Activated CD4-positive, alpha-beta T cell treated with anti-CD3 and anti-CD28 coated beads for 48 hours (primary cell): ENCODE measurements at places on chromosomes 6 and 20.

DNA sequence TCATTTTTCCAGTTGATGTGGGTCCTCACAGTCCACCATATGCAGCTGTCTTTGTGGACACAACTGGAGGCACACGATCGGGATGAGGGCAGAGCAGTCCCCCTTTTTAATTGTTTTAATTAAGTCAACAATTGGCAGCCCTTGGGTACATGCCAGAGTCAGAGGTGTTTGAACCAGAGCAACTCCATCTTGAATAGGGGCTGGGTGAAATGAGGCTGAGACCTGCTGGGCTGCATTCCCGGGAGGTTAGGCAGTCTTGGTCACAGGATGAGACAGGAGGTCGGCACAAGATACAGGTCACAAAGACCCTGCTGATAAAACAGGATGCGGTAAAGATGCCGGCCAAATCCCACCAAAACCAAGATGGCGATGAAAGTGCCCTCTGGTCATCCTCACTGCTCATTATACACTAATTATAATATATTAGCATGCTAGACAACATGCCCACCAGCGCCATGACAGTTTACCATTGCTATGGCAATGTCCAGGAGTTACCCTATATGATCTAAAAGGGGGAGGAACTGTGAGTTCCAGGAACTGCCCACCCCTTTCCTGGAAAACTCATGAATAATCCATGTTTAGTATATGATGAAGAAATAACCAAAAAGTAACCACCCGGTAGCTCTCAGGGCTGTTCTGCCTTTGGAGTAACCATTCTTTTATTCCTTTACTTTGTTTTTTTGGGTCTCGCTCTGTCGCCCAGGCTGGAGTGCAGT, 31.8 kb upstream of the BLCAP start:
- no peak for DNase-seq

- DNase-seq = no peak
Observed at GRCh38 chr6:14501240-14501639, 383.7 kb downstream of the CD83 start.

DNA sequence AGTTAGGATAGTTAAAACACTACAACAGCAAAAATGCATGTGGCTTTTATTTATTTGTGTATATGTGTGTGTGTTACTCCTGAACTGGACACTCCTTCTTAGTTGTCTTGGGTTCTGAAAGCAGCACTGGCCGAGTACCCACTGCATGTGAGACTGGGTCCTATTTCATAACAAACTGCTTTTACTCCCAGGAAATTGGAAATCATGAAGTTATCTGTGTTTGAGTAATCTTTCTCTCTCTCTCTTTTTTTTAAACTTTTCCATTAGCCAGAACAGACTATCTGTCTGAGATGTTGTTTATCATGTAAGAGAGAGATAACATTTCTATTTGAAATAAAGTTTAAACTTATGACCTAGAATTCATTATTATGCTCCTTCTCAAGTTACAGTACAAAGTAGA, 110.4 kb downstream of the LIN28B start:
- DNase-seq = no peak

- DNase-seq = no peak
Observed at GRCh38 chr20:33337531-33338165, 54.6 kb downstream of the BPIFB1 start.

- no peak for DNase-seq
Observed at GRCh38 chr6:136410201-136411024, 120.8 kb upstream of the BCLAF1 start.

DNA sequence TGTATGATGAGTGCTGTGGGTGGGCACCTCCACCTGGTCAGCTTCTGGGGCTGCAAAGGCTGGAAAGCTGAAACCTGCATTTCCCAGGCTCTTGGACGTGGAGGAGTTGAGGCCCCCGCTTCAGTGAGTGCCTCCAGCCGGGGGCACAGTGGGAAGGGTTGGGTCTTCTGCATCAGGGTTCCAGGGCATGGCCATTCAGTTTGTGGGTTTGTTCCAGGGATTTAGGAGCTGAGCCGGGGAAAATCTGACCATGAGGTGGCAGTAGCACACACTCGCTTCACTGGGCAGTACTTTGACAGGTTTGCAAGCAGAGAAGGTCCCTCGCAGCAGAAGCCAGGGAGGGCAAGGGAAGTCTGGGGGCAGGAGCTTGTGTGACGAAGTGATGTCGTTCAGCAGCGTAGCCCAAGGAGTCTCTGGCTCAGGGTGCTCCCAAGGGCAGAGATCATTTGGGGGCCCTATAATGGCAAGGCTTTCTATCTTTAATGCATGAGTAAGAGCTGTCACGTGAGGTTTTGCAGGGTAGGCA, 69.5 kb upstream of the SULF2 start:
- DNase-seq = no peak

GRCh38 chr6:89372506-89372901, 20.0 kb upstream of the UBE2J1 start:
- DNase-seq = no peak

DNA sequence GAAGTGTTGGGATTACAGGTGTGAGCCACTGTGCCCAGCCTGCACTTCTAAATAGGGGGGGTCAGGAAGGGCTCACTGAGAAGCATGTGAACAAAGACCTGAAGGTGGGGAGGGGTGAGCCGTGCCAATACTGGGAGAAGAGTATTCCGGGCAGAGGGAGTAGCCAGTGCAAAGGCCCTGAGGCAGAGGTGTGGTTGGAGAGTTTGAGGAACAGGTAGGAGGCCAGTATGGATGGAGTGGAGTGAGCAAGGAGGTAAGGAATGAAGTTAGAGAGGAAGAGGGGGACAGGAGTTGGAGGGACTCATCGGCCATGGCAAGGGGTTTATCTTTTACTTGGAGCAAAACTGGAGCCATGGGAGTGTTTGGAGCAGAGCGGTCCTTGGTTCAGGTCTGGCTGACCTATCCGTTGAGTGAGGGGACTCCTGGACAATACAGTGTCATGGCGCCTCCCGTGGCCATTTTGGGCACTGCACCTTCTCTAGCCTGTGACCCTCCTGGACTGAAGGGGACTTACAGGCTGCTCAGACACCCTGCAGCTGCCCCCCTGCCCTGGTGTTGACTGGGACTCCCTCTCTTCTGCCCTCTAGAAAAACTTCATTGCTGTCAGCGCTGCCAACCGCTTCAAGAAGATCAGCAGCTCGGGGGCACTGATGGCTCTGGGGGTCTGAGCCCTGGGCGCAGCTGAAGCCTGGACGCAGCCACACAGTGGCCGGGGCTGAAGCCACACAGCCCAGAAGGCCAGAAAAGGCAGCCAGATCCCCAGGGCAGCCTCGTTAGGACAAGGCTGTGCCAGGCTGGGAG, 12.1 kb downstream of the FOXS1 start:
- peak; percentile 78 for DNase-seq

- DNase-seq = peak; percentile 93
Observed at GRCh38 chr6:110179406-110180227, at the start of gene WASF1. TSS of gene WASF1 (minus strand) at chr6:110179670. CDS start at chr6:110127601, 52,069 bp downstream.

- no peak for DNase-seq
Observed at GRCh38 chr6:34301408-34301807, 52.6 kb upstream of the SMIM29 start.

- DNase-seq = no peak
Observed at GRCh38 chr6:149393002-149393679, 6.9 kb upstream of the SUMO4 start.

DNA sequence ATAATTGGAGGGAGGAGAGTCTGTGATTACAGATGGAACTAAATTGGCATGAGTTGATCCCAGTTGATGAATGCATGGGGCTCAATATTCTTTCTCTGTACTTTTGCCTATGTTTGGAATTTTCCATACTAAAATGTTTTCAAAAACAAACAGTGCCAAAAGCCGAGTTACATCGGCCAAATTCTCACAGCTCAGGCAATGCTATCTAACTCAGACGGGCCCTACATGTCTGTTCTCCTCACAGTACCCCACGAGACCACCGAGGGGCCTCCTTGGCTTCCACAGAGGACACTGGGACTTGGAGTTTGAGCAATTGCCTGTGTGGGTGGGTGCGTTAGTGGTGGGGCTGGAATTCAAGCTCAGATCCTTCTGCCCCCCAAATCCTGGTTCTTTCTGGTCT, 413.2 kb downstream of the CDH26 start:
- DNase-seq = no peak

GRCh38 chr6:96812077-96812703, 25.1 kb downstream of the GPR63 start:
- no peak for DNase-seq

DNA sequence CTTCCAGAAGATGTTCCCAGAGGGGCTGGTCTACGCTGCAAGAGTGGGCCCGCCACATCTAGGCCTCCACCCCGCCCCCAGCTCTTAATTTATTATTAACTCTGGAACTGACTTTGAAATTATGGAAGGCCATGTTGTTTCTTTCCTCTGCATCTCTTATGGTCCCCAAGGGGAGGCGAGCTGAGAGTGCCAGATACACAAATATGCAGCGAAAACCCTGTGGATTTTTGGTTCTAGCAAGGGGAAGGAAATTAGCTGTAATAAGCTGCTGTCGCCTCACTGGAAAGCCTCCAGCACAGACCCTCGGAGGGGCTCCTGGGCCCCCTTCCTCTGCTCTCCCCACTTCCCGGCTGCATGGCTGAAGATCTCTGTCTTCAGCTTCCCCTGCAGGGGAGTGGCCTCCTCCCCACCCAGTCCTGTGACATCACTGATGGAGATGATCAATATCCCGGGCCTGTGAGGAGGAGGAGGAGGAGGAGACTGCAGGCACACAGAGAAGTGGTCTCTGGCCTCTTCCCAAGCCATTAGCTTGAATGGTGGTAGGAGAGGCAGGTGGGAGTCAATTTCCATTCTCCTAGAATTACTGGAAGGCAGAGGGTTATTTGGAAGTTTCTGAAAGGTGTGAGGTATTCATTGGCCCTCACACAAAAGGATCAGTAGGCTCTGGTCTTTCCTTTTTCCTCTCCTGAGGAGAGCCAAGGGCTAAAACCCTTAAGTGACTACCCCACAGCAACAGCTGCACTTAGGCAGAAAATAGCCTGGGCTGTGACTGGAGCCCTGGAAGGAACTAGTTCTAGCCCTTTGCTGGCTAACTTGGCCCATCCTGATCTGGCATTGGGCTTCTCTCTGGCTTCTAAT, 39.7 kb upstream of the CCDC167 start:
- DNase-seq = no peak

GRCh38 chr20:1264727-1265126, 1.4 kb upstream of the SNPH start:
- no peak for DNase-seq

DNA sequence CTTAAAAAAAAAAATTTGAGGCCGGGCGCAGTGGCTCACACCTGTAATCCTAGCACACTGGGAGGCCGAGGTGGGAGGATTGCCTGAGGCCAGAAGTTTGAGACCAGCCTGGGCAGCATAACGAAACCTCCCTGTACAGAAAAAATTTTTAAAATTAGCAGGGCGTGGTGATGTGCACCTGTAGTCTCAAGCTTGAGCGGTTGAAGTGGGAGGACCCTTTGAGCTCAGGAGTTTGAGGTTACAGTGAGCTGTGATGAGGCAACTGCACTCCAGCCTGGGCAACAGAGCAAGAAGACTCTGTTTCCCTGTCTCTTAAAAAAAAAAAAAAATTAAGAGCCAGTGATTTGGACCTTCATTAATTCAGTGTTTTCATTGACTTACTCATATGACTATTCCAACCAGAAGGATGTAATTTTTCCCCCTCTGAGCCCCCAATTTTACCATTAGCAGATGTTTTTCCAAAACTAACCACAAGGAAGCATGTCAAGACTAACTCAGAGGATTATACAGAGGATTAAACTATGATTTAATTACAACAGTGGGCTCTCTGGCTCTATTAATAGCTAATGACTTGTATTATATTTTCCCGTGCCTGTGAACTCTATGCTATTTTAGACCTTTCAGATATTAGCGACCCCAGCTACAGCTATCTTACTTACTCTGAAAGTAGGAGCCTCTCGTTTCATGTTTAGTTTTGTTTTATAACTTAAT, 75.1 kb downstream of the ARID1B start:
- DNase-seq = no peak

GRCh38 chr20:36154700-36155628, at the start of gene EPB41L1:
TSS of gene EPB41L1 (plus strand) at chr20:36154740. CDS start at chr20:36173778, 19,038 bp downstream.
- no peak for DNase-seq

- DNase-seq = no peak
Observed at GRCh38 chr6:24492475-24492874, 2.3 kb upstream of the ALDH5A1 start.

GRCh38 chr6:159002432-159003155, 2.6 kb upstream of the RSPH3 start:
- DNase-seq = no peak

- peak; percentile 12 for DNase-seq
Observed at GRCh38 chr20:38751360-38751976, 3.2 kb downstream of the ACTR5 start.

DNA sequence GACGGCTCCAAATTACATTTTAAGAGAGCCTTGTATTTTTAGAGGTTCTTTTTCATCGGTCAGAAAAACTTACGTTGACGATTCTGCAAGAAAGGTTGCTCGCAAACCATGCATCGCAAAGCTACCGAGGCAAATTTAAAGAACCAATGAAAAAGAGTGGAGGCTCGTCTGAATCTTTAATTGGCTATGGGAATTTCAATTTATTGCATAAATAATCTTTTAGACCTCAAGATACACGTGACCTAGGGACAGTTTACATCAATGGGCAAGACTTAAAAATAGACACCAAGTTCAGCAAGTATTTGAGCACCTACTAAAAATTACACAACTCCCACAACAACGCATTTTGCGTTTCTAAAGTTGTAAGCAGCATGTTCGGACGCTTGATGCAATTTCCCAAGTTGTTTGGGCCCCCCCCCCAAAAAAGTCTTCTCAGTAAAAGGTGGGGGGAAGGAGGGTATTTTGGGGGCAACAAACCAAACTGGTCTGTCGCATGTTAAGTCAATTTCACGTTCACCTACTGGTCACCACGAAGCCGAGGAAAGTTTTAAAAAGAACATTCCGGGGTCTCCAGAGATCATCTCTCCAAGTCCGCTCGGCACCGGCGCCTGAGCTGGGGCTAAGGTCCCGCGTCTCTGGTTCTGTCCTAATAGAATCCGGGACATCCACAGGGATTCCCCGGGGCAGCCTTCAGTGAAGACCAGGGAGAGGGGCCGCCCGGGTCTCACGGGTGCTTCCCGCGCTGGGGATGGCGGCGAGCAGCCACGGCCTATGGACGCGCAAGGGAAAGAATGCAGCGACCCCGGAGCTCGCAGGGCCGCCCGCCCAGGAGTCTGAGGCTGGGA, 851 bp downstream of the SNX5 start:
- peak; percentile 49 for DNase-seq

- no peak for DNase-seq
Observed at GRCh38 chr6:19663479-19663878, 173.7 kb upstream of the ID4 start.

DNA sequence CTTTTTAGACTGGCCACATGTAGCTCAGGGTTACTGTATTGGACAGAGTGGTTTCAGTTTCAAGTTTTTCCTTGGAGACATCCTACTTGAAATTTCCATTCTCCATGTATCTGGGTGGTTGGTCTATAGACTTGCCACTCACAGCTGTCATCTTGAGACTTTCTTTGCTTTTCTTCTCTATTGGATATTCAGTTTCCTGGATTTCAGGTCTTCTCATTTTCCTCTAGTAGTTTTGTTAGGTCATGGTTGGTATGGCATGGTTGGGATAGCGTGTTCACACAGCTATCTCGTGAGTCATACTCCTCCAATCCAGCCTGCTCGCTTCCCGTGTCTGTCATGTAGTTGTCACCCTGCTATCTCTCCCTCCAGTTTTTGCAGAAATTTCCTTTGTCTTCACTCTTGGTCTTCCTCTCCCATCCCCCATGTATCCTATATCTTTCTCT, 48.3 kb downstream of the PTPN1 start:
- no peak for DNase-seq

GRCh38 chr6:155604991-155605390, 149.4 kb upstream of the NOX3 start:
- no peak for DNase-seq

GRCh38 chr6:145309842-145310535, 425.3 kb downstream of the EPM2A start:
- no peak for DNase-seq
